ENCODE measurements at places on chromosomes 3 and 15. TPM values are rescaled to one million over a fixed set of nuclear protein-coding genes. Genes with fewer than 3 reads are reported as not detected.

SNX22 gene
- not detected for total RNA-seq

DNA sequence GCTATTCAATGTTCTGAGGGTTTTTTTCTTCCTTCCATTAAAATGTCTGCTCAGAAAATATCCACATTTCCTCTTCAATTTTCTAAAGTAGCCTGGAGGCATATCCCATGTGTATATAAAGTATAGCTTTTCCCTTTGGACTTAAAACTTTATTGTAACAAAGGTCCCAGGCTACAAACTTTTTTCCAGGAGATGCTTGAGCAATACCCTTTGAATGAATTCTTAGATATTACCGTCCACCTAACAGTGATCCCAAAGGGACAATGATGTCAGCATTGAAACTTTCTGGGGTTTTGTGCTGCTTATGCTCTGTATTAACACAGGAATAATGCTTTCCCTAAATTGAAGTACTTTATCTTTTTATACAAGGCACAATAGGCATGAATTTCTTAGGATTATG is 525.2 kb downstream of the CADM2 start:
- H3K36me3 ChIP-seq: no peaks in the 10 kb centered on the region
- no peak overlapping the region for H3K27ac ChIP-seq
- DNase-seq: no peak
- no peaks in the 10 kb centered on the region for H3K4me1 ChIP-seq

DNA sequence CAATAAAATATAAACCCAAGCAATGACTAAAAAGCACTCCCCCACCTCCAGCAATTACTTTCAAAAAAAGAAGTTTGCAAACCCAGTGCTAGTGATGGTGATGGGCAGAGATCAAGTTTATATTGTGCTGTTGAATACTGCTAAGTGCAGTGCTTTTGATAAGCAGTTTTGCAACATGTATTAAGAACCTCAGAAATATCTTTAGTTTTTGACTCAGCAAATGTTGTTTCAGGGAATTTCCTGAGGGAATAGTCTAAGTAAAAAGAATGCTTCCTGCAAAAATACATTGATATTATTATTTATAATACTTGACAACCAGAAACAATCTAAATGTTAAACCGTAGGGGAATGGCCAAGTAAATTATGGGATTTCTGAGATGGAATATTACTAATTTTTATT is 69.3 kb downstream of the ADAMTSL3 start:
- H3K36me3 ChIP-seq: peaks cover 6% of the 10 kb centered on the region
- no peak for DNase-seq
- no peak overlapping the region for H3K27ac ChIP-seq
- H3K4me3 ChIP-seq: no peak overlapping the region

DNA sequence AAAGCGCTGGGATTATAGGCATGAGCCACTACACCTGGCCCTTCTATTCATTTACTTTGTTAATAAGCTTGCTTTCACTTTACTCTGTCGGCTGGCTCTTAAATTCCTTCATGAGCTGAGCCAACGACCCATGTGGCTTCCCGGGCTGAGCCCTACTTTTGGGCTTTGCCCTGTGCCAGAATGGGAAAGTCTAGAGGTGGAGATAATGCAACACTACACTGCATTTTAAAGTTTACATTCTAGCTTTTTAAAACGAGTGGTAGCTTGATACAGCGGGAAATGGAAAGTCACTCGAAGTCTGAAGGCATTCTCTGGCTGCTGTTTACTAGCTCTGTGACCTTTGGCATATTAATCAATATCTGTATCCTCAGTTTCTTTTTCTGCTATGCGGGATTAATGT is 49.0 kb upstream of the ZNF280D start:
- H3K4me1 ChIP-seq: peaks cover 9% of the 10 kb centered on the region
- no peak for DNase-seq
- H3K36me3 ChIP-seq: no peaks in the 10 kb centered on the region
- no peak overlapping the region for H3K4me3 ChIP-seq

TRH gene
- total RNA-seq: not detected

GRCh38 chr3:115428841-115429240 is 194.5 kb upstream of the GAP43 start:
- no peak for DNase-seq
- no peaks in the 10 kb centered on the region for H3K27me3 ChIP-seq
- H3K4me1 ChIP-seq: no peaks in the 10 kb centered on the region
- H3K4me3 ChIP-seq: no peak overlapping the region

NRROS gene
- total RNA-seq: 40.3 TPM

DNA sequence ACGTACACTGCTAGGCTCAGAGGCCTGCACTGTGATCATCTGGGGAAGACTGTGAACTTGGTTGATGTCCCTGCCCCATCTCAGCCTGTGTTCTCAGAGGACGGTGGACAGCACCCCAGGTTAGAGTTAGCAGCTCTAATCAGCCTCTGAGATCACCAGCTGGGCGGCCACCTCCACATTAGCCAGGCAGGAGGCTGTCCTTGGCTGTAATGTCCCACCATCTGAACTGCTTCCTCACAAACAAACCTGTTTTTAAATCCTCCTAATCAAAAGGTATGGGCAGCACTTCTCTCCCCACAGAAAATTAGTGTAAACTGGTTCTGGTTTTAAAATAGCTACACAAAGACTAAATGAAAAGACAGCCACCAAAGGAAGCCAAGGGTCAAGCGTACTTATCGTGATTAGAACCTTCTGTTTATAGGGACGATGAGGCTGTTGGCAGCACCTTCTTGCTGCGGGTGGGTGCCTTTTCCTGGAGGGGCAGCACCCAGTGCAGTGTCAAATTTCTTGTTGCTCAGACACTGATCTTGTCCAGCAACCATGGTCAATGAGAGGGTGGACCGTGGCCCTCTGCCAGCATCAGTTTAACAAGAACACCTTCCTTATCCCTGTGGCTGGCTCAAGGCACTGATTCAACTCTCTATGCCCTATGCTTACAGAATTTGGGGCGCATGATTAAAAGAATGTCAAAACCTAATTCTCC is 24.6 kb downstream of the ACSBG1 start:
- no peak overlapping the region for H3K4me3 ChIP-seq
- no peak overlapping the region for H3K27ac ChIP-seq
- H3K36me3 ChIP-seq: no peaks in the 10 kb centered on the region
- no peaks in the 10 kb centered on the region for H3K4me1 ChIP-seq
- DNase-seq: no peak
- no peaks in the 10 kb centered on the region for H3K27me3 ChIP-seq

DNA sequence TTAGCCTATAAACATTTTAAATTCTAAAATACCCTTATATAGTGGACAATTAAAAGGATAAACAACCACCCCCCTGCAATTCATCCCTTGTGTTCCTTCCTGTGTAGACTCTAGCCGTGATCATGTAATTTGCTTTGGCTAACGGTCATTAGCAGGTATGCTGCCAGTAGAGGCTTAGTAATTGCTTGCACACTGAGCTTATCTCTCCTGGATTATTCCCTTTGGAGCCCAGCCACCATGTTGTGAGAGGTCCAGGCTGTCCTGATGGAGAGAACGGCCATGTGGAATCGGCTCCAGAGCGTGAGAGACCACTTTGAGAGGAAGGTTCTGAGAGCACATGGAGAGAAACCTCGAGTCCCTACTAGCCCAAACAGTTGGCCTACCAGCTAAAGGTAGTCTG is 11.0 kb upstream of the BNC1 start:
- no peak overlapping the region for H3K4me3 ChIP-seq
- no peaks in the 10 kb centered on the region for H3K36me3 ChIP-seq
- no peak overlapping the region for H3K27ac ChIP-seq
- H3K4me1 ChIP-seq: no peaks in the 10 kb centered on the region

DNA sequence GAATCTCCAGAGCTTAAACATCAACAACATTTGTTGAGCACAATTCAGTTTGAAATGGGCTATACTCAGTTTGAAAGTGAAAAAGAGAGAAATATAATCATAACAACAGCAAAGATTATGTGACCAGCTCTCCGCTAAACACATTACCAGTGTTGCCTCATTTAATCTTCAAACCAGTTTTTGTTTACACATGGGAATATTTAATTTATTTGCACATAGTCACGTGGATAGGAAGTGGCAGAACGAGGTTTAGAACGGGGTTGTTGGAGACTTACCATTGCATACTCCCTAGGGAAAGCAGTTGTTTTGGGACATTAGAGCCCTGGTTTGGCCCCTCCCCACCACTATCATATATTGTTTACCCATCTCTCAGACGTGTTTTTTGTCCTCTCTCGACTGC is 77.2 kb downstream of the IL1RAP start:
- no peaks in the 10 kb centered on the region for H3K27me3 ChIP-seq
- H3K4me3 ChIP-seq: no peak overlapping the region
- H3K36me3 ChIP-seq: peaks cover 4% of the 10 kb centered on the region
- DNase-seq: no peak
- H3K27ac ChIP-seq: no peak overlapping the region
- peaks cover 15% of the 10 kb centered on the region for H3K4me1 ChIP-seq

All from natural killer cell treated with Interleukin-12 subunit alpha and Interleukin-12 subunit beta and Interleukin-15 and Interleukin-18, amount 100 ng/mL, for 72 hours (primary cell).